ENCODE measurements at places on chromosomes 6 and 20. TPM values are rescaled to one million over a fixed set of nuclear protein-coding genes. Genes with fewer than 3 reads are reported as not detected.

DNA sequence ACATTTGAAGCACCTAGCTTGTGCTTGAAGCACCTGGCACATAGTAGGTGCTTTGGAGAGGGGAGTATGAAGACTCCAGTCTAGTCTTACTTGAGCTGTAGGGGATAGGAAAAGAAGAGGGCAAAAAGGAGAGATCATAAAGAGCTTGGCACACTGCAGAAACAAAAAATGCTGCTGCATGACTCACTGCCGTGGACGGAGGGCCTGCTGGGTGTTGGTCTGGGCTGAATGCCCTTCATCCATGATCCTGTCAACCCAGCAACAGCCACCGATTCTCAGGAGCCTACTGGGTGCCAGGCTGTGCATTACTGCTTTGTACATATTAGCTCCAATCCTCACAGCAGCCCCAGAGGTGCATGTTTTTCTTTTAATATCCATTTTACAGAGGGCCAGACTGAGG lies 6.0 kb downstream of the PDYN start:
- H3K4me3 ChIP-seq, result no peak overlapping the region
- no peaks in the 10 kb centered on the region for H3K4me1 ChIP-seq
- DNase-seq, result no peak
- H3K27me3 ChIP-seq, result peaks cover 7% of the 10 kb centered on the region

- H3K4me1 ChIP-seq, result no peaks in the 10 kb centered on the region
- no peaks in the 10 kb centered on the region for H3K36me3 ChIP-seq
- no peak for DNase-seq
- no peaks in the 10 kb centered on the region for H3K27me3 ChIP-seq
- no peak overlapping the region for H3K4me3 ChIP-seq
These were observed 150.0 kb downstream of the BTBD3 start for GRCh38 chr20:12067686-12068085.

- no peak for DNase-seq
- no peak overlapping the region for H3K4me3 ChIP-seq
- no peaks in the 10 kb centered on the region for H3K4me1 ChIP-seq
- H3K27ac ChIP-seq, result no peak overlapping the region
- H3K27me3 ChIP-seq, result no peaks in the 10 kb centered on the region
- peaks cover 36% of the 10 kb centered on the region for H3K36me3 ChIP-seq
These were observed 6.2 kb downstream of the TMEM242 start for GRCh38 chr6:157316871-157317814.

SCUBE3 gene
- 0.09 TPM for total RNA-seq

- no peaks in the 10 kb centered on the region for H3K36me3 ChIP-seq
- H3K4me1 ChIP-seq, result no peaks in the 10 kb centered on the region
- no peak overlapping the region for H3K4me3 ChIP-seq
These were observed 51.2 kb downstream of the YTHDF1 start for GRCh38 chr20:63164484-63165355.

DNA sequence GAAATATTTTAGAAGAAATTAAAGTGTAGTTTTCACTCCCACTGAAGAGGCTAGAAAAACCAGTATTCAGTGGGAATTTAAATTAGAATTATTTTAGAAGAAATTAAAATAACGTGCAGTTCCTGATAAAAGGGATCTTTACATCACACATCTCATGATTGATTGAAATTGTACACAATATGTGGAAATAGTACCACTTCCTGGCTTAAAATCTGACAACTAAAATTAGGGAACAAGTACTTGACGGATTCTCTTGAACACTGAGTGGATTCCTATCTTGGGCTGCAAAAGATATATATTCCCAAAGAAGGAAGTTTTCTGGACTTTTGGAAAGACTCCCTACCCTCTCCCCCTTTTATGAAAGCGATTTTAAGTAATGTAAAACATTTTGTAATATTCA lies 14.6 kb upstream of the MTCL3 start:
- no peak overlapping the region for H3K4me3 ChIP-seq
- H3K4me1 ChIP-seq, result no peaks in the 10 kb centered on the region
- H3K27me3 ChIP-seq, result no peaks in the 10 kb centered on the region

DNA sequence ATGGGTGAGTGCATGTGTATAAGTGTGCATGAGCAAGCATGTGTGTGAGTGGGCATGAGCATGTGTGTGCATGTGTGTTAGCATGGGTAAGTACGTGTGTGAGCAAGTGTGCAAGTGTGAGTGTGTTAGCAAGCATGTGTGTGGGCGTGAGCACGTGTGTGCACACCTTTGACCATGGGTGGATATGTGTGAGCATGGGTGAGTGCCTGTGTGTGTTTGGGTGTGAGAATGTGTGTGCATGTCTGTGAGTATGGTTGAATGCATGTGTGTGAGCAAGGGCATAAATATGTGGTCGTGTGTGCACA lies 84.6 kb downstream of the DLL1 start:
- no peaks in the 10 kb centered on the region for H3K36me3 ChIP-seq
- H3K27ac ChIP-seq, result no peak overlapping the region
- H3K27me3 ChIP-seq, result no peaks in the 10 kb centered on the region
- no peaks in the 10 kb centered on the region for H3K4me1 ChIP-seq
- DNase-seq, result no peak
- H3K4me3 ChIP-seq, result no peak overlapping the region

DNA sequence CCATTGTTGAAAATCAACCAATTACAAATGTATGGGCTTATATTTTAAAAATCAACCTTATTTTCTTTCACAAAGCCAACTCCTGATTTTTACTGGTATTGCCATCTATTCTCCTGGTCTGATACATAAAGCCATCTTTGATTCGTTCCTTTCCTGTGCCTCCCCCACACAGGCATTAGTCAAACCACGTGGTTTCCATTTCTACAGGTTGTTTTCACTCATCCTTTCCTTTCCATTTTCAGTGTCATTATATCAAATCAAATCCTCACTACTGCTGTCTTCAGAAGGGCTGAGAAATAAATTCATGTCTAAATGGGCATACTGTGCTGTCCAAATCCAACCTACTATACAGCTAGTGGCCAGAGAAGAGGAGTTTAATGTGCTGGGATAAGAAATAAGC lies 281.3 kb downstream of the FOXC1 start:
- H3K36me3 ChIP-seq, result no peaks in the 10 kb centered on the region
- no peak overlapping the region for H3K27ac ChIP-seq
- no peak overlapping the region for H3K4me3 ChIP-seq

FERMT1 gene
- 3.7 TPM for total RNA-seq

DNA sequence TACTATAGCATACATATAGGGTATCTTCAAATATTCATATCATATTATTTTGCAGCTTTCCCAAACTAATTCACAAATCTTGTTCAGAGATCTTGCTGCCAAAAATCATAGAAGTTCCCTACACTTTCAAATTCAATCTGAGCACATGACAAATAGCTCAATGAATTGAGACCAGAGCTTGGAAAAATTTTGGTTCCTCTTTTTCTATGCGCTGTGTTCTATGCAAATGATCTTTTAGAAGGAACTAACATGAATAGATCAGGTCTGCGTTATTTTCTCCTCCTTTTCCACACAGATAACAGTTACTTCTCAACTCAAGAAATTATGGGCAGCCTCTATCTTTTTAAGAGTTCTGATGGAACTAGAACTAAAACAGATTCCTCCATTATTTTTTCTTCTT lies 316.3 kb downstream of the ARHGAP18 start:
- no peaks in the 10 kb centered on the region for H3K4me1 ChIP-seq
- H3K27ac ChIP-seq, result no peak overlapping the region
- DNase-seq, result no peak
- H3K4me3 ChIP-seq, result no peak overlapping the region

- no peak overlapping the region for H3K4me3 ChIP-seq
- H3K36me3 ChIP-seq, result no peaks in the 10 kb centered on the region
- H3K27ac ChIP-seq, result no peak overlapping the region
- DNase-seq, result no peak
- H3K27me3 ChIP-seq, result no peaks in the 10 kb centered on the region
These were observed 18.3 kb upstream of the SEC63 start for GRCh38 chr6:107976155-107976783.

DNA sequence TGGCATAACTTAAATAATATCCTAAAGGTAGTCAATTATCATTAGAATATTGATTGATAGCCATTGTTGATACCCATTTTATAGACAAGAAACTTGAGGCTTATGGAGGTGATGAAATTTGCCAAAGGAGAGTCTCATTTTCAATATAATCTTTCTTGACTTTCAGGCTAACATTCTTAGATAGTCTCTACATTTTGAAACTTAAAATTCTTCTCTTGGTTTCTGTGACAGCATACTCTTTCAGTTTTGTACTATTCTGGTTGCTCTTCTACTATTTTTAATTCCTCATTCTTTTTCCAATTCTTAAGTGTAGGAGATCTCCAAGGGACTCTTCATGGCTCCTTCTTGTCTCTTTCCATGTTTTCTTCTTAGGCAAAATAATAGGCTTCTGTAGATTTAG lies 3.7 kb upstream of the SH3BGRL2 start:
- peaks cover 4% of the 10 kb centered on the region for H3K4me1 ChIP-seq
- DNase-seq, result no peak
- no peak overlapping the region for H3K27ac ChIP-seq
- no peaks in the 10 kb centered on the region for H3K36me3 ChIP-seq

DNA sequence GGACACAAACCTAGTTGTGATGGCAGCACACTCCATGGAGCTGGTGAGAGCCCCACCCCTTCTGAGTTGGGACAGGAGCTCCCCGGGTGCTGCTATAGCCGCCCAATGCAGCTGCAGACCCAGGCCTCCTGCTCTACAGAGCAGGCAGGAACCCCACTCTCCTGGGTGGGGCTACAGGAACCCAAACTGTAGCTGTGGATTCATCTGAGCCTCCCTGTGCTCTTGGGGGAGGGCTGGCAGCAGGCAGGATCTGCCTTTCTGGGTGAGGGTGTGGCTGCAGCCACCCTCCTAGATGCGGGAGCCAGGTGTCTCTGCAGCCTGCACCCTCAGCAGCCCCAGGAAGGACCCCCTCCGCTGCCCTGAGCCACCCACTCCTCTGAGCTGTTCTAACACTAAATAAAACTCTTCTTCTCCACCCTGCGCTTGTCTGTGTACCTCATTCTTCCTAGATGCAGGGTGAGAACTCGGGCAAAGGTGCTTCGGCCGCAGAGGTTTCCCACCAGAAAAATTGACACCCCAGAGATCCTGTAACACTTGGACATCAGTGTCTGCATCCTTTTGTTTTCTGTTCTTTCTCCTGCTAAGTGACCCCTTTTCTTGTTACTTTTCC lies 55.2 kb upstream of the KIF13A start:
- no peaks in the 10 kb centered on the region for H3K27me3 ChIP-seq
- no peaks in the 10 kb centered on the region for H3K4me1 ChIP-seq
- no peak overlapping the region for H3K27ac ChIP-seq
- DNase-seq, result no peak

TGM3 gene
- 0.28 TPM for total RNA-seq

DNA sequence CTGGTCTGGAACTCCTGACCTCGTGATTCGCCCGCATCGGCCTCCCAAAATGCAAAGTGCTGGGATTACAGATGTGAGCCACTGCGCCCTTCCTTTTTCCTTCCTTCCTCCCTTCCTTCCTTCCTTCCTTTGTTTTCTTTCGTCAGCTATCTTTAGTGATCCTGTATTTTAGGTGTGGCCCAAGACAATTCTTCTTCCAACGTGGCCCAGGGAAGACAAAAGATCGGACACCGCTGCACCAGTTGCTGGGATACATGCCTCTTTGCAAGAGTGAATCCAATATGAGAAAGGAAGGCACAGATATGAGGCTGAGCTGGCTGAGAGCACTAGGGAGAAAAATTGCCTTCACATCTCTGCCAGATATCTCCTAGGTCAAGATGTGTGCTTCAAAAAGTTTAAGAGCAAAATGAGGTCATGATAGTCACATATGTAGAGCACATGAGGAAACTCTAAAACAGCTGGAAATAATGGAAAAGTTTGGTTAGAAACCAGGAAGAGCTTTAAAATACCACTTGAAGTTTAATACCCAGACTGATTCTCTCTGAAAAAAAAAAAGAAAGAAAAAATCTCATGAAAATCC lies 41.8 kb downstream of the OR2B2 start:
- DNase-seq, result no peak
- H3K36me3 ChIP-seq, result no peaks in the 10 kb centered on the region
- peaks cover 8% of the 10 kb centered on the region for H3K4me1 ChIP-seq
- H3K4me3 ChIP-seq, result no peak overlapping the region
- no peaks in the 10 kb centered on the region for H3K27me3 ChIP-seq
- H3K27ac ChIP-seq, result no peak overlapping the region

PTP4A1 gene
- total RNA-seq, result 10.0 TPM

DNPH1 gene
- total RNA-seq, result 58.9 TPM

DNA sequence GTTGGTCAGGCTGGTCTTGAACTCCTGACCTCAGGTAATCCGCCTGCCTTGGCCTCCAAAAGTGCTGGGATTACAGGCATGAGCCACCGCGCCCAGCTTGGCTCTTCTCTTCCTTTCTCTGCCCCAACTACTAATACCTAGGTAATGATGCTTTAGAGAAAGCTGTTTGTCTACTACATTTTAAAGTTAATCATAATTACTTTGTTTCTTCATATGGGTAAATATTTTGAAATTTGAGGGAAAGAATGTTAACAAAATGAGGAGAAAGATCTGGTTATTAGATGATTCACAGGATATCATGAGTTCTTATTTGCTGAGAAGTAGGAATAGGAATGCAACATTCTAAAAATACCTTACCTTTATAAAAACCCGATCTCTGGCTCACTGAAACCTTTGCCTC lies 18.4 kb upstream of the PTPRK start:
- no peaks in the 10 kb centered on the region for H3K4me1 ChIP-seq
- no peaks in the 10 kb centered on the region for H3K36me3 ChIP-seq
- H3K27me3 ChIP-seq, result peaks cover 3% of the 10 kb centered on the region
- no peak for DNase-seq
- H3K4me3 ChIP-seq, result no peak overlapping the region
- H3K27ac ChIP-seq, result no peak overlapping the region

PRICKLE4 gene
- total RNA-seq, result 0.38 TPM

DNA sequence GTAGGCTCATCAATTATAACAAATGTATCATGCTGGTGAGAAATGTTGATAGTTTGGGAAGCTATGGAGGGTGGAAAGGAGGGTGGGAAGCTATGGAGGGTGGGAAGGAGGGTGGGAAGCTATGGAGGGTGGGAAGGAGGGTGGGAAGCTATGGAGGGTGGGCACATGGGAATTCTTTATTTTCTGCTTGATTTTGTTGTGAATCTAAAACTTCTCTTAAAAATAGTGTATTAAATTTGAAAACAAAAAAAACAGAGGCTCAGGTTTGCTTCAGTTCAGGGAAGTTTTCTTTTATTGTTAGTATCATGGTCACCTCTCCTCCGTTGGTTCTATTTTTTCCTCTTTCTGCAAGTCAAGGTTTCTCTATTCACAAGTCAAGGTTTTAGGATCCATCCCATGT lies 106.4 kb downstream of the SOD2 start:
- no peaks in the 10 kb centered on the region for H3K27me3 ChIP-seq
- no peak for DNase-seq
- no peaks in the 10 kb centered on the region for H3K36me3 ChIP-seq

GRCh38 chr6:112291161-112291762 lies 36.9 kb upstream of the LAMA4 start:
- DNase-seq, result no peak
- peaks cover 2% of the 10 kb centered on the region for H3K4me1 ChIP-seq
- no peak overlapping the region for H3K27ac ChIP-seq
- no peak overlapping the region for H3K4me3 ChIP-seq

GRCh38 chr6:17446713-17447112 lies 53.3 kb downstream of the CAP2 start:
- H3K4me1 ChIP-seq, result no peaks in the 10 kb centered on the region
- H3K4me3 ChIP-seq, result no peak overlapping the region
- no peaks in the 10 kb centered on the region for H3K27me3 ChIP-seq
- H3K36me3 ChIP-seq, result no peaks in the 10 kb centered on the region
- no peak overlapping the region for H3K27ac ChIP-seq
- no peak for DNase-seq

GRCh38 chr6:105364243-105364642 lies 38.6 kb downstream of the PREP start:
- no peak overlapping the region for H3K4me3 ChIP-seq
- no peak for DNase-seq
- peaks cover 13% of the 10 kb centered on the region for H3K36me3 ChIP-seq
- no peaks in the 10 kb centered on the region for H3K27me3 ChIP-seq

HCRTR2 gene
- total RNA-seq, result 0.09 TPM

GRCh38 chr20:10177326-10177725 lies 41.3 kb upstream of the SNAP25 start:
- H3K4me3 ChIP-seq, result no peak overlapping the region
- peaks cover 12% of the 10 kb centered on the region for H3K27me3 ChIP-seq
- H3K4me1 ChIP-seq, result no peaks in the 10 kb centered on the region
- no peak overlapping the region for H3K27ac ChIP-seq
- H3K36me3 ChIP-seq, result no peaks in the 10 kb centered on the region
